ENCODE measurements at places on chromosomes 5 and 9.

GRCh38 chr5:170067574-170068170, 38.0 kb upstream of the FOXI1 start:
- DNase-seq, result no peak

GRCh38 chr5:9363449-9363848, 182.4 kb downstream of the SEMA5A start:
- DNase-seq, result no peak

DNA sequence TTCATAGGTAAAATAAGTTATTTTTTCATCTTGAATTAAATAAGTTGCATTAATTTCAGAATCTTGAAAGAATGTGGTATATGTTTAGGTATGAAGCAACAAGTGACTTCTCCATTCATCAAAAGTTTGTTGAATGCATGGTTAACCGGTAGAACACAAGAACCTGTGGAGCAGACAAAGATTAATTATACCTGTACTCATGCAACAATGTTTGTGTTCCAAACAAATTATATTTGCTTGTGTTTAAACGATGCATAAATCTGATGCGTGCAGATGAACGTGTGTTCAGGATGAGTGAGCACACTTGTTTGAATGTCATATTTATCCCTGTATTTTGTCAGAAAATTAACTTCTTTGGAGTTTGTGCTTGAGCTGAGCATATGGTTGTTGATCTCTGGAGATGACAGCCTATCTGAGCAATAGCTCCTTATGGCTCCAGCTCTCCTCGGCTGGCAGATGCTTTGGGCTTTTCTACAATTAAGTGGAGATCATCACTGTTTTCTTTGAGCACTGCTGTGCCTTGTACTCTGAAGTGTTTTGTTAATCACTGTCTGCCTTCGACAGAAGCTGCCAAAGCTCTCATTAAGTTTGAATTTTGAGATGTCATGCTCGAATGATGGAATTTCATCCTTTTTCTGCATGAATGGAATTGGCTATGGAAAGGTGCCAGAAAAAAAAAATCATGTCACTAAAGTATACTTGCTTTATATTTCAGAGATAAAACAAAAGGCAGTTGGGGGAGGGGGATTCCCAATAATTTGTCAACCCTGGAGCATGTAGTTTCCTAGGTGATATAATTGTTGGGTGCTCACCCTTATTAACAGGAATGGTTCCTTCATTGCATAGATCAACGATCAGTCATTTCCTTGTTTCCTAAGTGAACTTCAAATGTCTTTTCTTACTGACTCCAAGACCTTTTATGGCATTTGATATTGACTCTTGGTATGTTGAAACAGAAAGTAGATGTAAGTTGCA, 502.5 kb upstream of the ARRDC3 start:
- no peak for DNase-seq

GRCh38 chr5:151014680-151015343, 5.6 kb upstream of the GPX3 start:
- DNase-seq, result no peak

DNA sequence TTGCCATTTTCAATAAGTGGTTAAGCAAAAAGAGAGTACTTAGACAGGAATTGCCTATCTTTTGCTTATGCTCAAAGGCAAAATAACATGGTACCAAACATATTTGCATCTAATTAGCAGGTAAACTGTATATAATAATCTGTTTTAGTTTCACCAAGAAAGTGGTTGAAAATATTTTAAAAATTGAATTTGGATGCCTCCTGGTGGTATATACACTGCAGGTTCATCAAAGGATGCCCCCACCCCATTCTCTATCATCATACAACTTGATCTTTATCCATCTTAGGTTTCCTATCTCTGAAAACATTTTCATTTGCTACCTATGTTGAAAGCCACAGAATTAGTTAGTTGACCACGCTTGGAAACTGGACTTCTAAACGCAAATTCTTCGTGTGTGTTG, 47.0 kb upstream of the MROH2B start:
- no peak for DNase-seq

GRCh38 chr5:147754372-147755122, 28.0 kb downstream of the JAKMIP2 start:
- DNase-seq, result no peak

DNA sequence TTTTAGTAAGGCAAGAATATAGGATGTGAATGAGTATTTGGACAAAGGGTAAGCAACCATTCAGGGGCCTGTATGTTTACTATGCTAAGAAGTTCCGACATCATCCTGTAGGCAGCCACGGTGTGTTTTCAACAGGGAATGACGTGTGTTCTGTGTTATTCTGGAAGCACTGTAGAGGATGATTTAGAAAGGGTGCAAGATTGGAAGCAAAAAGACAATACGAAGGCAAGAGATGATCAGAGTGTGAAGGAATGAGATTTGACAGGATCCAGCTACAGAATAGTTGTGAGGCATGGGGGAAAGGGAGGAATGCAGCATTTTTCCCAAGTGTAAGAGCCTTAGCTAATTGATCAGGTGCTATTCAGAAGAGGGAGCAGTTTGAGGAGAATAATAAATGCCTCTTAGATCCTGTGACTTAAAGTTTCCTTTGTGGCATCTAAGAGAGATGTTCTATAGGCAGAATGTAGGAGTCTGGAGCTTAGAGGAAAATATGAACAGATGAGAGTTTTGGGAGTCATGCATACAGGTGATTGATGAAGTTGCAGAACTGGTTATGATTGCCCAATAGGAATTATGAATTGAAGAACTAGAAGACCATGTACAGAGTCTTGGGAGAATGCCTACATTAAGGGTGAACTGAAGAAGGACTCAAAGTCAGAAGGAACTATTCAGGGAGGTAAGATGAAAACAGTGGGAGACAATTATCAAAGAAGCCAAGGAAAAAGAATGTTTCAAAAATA, 2.5 kb downstream of the SMC5 start:
- no peak for DNase-seq

GRCh38 chr5:11324521-11325289, 563.7 kb upstream of the DAP start:
- DNase-seq, result no peak

DNA sequence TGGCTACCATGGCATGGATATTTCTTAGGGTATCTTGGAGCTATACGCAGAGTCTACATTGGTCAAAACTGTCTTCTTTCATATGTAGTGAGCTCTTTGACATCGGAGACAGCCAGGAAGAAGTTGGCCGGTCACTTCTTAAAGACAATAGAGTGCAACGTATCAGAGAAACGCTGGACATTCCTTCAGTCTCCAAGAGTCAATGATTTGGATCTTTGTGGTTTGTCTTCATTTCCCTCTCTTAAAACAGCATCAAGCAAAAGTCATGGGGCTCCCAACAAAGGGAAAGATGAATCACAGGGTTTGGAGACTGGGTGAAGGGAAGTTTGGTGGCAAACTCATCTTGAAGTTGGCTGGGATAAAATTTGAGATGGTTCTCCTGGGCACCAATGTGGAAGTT, 320.1 kb downstream of the AGTPBP1 start:
- no peak for DNase-seq

- no peak for DNase-seq
These were observed 11.3 kb downstream of the SMARCA2 start for GRCh38 chr9:2026220-2026997.

GRCh38 chr5:95403996-95404395, 12.8 kb downstream of the FAM81B start:
- no peak for DNase-seq

- no peak for DNase-seq
These were observed 72.7 kb upstream of the SPATA31E1 start for GRCh38 chr9:87810008-87810407.
